ENCODE measurements at places on chromosomes 1 and 21.
A peak's percentile ranks its signal among the peaks of the same experiment; 100 is the strongest.

DNA sequence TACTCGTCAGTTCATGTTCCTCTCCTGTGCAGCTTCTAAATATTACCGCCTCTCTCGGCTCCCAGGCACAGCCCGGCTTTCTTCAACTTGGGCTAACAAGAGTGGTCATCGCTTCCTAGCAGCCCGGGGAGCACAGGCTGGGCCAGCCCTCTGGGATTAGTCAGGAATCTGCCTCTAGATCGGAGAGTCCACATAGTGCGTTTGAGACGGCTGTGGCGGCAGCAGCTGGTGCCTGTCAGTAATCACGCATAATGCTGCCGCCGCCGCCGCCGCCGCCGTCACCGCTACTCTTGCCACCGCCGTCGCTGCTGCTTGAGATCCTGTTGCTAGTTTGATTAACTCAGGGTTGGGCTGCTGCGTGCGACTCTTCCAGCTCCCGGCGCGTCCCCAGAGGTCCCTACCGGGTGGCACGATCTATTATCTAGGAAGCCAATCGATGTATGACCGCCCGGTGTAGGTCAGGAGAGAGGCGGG, at the start of gene RXRG:
TSS of gene RXRG (minus strand) at position 230 of the 474 bp plus-strand sequence. CDS start 233 bp downstream, outside the sequence.
- DNase-seq = no peak

DNA sequence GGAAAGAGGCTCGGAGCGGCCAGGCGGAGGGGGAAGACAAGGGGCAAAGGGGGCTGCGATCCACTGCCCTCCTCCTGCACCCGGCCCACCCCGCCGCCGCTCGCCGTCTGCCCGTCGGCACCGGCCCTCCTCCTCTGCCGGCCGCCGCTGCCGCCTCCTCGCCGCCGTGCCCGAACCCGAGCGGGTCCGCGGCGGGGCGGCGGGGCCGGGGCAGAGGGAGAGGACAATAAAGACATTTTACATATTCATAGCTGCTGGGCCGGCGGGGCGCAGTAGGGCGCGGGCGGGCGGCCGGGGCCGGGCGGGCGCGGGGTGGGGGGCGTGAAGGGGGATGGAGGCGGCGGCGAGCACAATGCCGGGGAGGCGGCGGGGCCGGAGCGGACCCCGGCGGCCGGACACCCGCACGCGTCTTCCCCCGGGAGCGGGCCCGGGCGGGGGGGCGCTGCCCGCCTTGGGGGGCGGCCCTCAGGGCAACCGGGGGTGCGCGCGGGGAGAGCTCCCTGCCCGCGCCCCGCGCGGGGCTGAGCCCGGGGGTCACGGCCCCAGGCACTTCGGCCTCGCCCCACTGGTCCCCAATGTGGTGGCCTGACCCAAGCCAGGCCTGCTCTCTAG, 546 bp downstream of the POU2F1 start:
- DNase-seq = peak; percentile 30

DNA sequence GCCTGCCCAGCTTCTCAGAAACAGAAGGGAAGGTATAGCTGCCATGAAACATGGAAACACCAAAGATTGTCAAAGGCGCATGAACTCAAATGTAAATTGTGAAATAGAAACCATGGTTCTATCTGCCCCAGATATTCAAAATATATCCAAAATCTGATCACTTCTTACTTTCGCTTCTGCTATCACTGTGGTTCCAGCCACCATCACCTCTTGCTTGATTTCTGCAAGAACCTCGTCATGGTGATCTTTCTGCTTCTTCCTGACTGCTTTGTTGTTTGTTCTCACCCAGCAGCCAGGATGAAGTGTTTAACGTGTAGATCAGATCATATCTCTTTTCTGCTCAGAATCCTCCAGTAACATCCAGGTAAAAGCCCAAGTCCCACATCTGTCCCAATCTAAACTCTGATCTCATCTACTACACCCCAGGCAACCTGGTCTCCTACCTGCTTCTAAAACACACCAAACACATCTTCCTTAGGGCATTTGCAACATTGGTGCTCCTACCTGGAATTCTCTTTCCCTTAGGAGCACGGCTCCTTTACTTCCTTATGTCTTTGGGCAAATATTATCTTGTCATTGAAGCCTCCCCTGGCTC, 10.5 kb upstream of the LMO4 start:
- no peak for DNase-seq

- DNase-seq = no peak
Measured at GRCh38 chr1:228397966-228398365, 8.7 kb downstream of the TRIM11 start.

GRCh38 chr1:209434631-209435217, 148.8 kb upstream of the CAMK1G start:
- no peak for DNase-seq

- DNase-seq = no peak
Measured at GRCh38 chr1:34166625-34167361, 1.8 kb upstream of the CSMD2 start.

DNA sequence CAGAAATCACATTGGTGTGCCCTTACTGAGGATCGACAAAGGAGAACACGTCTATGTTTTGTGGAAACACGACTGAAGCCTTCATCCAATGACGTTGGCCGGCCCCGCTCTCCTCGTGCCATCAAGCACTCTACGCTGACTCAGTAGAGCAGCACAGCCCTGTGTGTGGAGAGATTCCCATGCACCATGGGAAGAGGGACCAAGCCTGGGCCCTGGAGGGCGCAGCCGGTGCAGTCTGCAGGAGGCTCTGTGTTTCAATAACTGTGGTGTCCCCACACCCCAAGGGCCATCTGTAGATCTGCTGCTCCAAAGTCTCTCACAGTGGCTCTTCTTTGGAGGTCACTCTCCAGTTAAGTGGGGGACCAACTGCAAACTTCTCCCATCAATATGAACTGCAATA, 97.4 kb downstream of the KCNJ15 start:
- no peak for DNase-seq

GRCh38 chr21:30577766-30578165, 12.4 kb downstream of the KRTAP22-2 start:
- no peak for DNase-seq

- no peak for DNase-seq
Measured at GRCh38 chr1:64309431-64309831, 106.0 kb downstream of the UBE2U start.

- no peak for DNase-seq
Measured at GRCh38 chr1:204331847-204332487, 27.8 kb downstream of the PLEKHA6 start.

- DNase-seq = no peak
Measured at GRCh38 chr1:238141353-238141752, 250.6 kb upstream of the ZP4 start.

- no peak for DNase-seq
Measured at GRCh38 chr1:230825761-230826160, 42.6 kb downstream of the C1orf198 start.

GRCh38 chr1:179493323-179493722, 82.4 kb downstream of the NPHS2 start:
- no peak for DNase-seq

GRCh38 chr1:61435226-61435625, 289.7 kb downstream of the TM2D1 start:
- DNase-seq = no peak

DNA sequence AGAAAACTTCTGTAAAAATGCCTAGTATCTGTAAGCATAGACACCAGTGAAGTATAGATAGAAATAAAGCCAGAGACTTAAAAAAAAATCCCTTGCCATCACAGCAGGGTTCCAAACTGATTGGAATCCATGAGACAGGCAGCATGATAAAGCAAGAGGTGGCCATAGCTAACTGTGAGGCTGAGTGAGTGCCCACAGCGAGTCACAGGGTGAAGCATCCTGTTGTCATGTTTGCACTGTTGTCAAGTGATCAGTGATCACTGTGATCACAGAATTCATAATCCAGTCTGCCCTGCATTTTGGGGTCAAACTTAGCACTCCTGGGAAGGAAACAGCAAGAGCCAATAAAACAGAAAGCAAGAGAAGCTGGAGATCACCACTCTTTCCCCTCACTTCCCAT, 33.3 kb downstream of the LRRC8B start:
- no peak for DNase-seq

GRCh38 chr1:172172352-172172831, 248.1 kb upstream of the C1orf105 start:
- DNase-seq = no peak

GRCh38 chr1:157193702-157194391, 55.7 kb upstream of the ETV3 start:
- peak; percentile 48 for DNase-seq

- DNase-seq = no peak
Measured at GRCh38 chr1:237760951-237761350, 129.8 kb downstream of the ZP4 start.

DNA sequence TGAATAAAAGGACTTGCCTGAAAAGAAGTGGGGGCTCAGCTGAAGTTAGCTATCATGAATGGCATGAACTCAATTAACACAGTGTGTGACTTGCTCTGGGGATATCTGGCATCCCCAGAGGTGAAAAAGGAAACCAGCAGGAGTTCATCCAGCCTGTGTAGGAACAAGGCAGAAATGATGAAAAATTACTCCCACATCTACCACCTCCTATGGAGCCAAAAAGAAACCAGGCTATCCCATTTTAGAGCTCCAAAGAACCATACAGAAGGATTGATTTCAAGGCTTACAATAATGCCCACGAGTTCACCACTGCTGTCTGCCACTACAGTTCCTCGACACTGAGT, 25.3 kb downstream of the TP53BP2 start:
- DNase-seq = no peak

DNA sequence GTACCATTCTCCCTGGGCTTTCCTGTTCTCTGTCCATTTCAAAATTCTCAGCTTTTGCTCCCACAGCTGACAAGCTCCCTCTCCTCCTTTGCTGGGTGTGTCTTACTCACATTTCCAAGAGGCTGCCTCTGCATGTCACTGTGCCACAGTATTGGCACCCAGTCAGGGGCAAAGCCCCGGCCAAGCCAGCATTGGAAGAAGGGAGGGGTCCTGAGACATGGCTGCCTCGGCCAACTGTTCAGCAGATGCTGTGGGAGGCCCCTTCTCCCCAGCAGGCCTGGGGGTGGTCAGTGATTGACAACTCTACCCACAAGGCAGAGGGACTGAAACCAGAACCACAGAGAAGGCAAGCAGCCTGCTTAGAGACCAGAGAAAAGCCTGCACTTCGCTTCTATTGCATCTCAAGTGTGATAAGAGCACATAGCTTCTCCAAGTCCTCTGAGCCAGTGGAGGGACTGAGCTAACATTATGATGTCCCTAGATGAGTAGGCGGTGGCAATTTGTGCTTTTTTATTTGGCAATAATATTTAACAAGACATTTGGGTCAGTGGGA, 294.1 kb downstream of the SIPA1L2 start:
- DNase-seq = no peak

DNA sequence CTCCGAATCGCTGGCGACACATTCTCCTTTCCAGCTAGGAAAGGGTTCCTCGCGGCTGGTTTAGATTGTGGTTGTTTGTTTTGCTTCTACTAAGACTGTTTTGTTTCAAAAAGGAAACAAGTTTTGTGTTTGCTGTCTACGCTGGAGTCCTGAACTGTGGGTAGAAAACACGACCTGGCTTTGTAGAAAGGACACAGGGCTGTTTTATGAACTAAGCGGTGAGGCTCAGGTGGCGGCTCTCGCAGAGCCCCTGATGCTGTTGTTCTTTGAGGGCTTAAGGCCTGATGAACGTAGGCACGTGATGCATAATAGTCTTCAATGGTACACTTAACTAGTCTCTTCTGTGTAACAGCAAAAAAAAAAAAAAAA, 27.0 kb upstream of the FHAD1 start:
- DNase-seq = no peak

GRCh38 chr1:112646225-112646624, 26.6 kb downstream of the CAPZA1 start:
- DNase-seq = no peak

DNA sequence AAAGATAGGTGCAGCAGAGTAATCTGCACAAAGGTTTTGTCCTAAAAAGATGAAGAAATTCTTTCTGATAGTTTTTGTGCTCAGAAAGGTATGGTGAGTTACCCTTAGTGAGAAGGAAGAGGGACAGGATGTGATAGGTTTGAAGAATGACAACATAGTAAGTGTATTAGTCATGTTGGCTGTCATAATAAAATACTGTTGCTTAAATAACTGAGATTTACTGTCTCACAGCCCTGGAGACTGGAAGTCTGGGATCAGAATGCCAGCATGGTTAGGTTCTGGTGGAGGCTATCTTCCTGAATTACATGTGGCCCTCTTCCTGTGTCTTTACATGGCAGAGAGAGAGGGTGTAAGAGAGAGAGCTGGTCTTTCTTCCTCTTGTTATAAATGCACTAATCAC, 965.2 kb downstream of the TTLL7 start:
- no peak for DNase-seq

DNA sequence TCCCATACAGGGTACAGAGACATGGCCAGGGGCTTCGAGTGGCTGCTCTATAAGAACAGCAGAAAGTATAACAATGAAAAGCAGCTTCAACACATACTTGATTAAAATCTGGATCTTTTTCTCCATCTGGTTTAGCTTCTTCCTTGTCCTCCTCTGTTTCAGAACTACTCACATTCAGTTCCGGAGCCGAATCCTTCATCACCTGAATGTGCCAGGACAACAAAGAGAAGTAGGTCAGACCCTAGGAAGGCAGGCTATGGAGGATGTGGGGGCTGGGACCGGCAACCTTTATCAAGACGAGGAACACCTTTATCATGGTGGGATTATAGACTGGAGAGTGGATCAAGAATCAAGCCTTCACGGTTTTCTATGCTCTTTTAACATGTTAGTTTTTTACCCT, 32.2 kb upstream of the RAP1GAP start:
- DNase-seq = no peak

DNA sequence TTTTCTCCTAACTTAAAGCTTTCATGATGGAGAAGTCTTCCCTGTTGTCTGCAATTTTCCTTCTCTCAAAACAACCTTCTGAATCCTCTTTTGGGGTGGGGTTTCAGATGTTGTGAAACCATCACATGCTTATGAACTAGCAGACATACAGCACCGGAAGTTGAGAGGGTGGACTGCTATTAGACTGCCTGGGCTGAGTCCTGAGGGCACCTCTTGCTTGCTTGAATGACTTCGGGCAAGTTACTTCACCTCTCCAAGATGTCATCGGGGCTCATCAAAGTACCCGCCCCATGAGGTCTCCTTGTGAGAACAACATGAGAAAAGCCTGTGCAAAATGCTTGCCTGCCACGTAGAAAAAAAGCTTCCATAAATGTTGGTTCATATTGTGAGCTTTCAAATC, 89.6 kb downstream of the CCDC185 start:
- DNase-seq = no peak

DNA sequence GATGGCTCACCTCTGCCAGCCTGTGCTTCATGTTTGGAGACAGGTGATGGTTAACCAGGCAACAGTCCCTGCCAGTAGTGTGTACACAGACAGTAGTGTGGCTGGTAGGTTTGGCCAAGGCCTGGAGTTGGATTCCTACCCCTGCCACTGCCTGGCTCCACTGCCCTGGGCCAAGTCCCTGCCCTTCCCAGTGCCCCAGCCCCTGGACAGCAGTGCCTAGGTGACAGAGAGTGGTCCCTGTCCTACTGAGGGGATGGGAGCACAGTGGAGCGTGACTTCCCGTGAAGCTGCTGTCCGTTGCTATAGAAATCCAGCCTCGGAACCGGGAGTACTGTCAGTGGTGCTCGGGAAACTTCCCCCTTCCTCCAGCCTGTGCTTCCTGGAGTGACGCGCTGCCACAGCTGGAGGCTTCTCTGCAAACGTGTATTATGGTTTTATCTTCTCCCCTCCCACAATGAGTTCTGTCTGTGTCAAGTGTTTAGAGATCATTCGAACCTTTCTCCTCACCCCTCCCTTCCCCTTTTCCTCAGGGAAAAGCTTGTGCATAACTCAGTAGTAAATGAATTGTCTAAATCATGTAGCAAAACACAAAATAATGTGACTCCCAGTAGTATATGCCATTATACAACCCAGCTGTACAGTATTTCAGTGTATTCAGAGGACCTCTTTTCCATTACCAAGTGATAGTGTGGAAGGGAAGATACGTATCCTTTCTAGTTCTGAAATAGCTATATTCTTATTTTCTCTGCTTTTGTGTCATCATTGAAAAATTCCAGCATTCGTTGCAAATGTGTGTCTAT, 73.4 kb downstream of the GALNT2 start:
- peak; percentile 62 for DNase-seq

GRCh38 chr1:116743535-116743934, 10.7 kb upstream of the CD2 start:
- no peak for DNase-seq
